NCI-H1417 treated with DMSO at 0.1 percent for 48 hours (cell line): ENCODE measurements at places on chromosomes 4 and X.

GRCh38 chr4:9804918-9805317, 23.5 kb downstream of the DRD5 start:
- no peak for DNase-seq

DNA sequence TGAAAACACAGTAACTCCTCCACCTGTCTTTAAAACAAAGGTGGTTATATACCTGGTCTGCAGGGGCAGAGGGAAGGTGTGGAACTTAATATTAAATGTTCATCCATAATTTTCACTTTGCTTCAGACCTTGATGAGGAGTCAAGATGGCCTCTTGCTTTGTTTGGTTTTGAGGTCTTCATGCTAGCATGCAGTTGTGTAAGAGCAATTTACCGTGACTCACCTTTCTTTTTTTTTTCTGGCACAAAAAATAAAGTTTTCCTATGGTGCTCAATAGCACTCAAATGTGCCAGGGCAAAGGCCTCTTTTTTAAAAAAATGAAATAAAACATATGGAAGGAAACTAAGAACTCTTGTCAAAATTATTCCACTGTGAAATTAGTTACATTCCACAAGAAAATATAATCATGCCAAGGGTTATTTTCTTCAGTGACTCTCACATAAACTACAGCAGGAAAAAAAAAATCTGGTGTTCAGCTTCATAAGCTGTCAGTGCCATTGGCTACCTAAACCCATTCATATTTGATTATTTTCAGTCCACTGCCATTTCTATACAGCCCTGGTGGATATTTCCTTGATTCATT, 128.2 kb downstream of the SLC7A11 start:
- DNase-seq, result no peak

GRCh38 chrX:154443479-154443910, 446 bp upstream of the FAM50A start:
- no peak for DNase-seq

GRCh38 chr4:53307819-53308780, 57.8 kb downstream of the SCFD2 start:
- no peak for DNase-seq

- no peak for DNase-seq
These were observed 115.4 kb downstream of the PTTG2 start for GRCh38 chr4:38075370-38076152.

DNA sequence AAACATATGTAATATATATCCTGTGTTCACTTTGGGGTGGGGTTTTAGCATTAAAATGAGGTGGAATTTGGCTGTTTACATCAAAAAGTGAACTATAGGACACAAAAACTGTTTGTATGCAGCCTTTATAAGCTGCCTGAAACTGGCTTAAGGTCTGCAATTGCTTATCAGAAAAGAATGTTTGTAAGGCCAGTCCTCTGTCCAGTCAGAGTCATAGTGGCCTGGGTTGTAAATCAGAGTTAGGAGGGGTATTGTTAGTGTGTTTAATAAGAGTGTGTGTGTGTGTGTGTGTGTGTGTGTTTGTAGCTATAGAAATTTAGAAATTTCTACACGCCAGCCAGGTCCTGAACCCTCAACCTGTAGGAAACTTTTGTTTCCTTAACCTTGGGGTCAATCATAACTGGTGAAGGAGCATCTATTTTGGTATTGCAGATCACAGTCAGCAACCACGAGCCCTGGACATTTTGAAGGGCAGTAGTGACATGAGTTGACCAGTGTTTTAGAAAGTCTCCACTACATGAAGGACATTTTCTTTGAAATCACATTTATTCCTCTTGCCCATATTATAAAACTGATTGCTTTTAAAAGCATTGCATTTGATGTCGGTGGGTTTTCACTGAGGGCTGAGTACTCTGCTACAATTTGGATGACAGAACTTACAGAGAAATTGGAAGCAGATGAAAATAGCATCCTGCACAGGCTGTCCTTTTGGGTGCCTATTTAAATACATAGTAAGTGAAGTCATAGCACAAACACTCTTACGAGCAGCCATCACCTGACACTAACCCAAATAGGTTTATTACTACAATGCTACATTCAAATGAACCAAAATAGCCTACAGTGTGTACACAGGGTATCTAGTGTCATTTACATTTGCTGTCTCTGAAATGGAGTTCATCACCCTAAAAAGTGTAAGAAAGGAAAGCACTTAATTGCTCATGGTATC, 11.2 kb upstream of the TMEM154 start:
- peak; percentile 61 for DNase-seq

DNA sequence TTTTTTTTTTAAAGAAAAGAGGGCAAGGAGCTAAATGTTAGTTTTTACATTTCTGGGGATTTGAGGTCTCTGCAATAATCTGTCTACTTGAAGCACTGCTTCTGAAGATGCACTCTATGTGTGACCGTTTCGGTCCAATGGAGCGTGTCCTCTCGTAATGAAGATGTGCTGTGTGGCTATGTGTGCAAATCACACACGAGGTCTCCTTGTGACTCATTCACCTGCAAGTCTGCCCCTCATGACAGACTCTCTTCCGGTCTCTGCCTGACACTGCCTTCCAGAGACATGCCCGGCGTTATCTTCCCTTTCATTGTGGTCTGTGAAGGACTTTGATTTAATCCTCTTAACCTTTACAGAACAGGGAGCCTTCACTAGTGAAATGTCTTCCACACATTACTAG, 84.3 kb downstream of the TRAM1L1 start:
- DNase-seq, result no peak

DNA sequence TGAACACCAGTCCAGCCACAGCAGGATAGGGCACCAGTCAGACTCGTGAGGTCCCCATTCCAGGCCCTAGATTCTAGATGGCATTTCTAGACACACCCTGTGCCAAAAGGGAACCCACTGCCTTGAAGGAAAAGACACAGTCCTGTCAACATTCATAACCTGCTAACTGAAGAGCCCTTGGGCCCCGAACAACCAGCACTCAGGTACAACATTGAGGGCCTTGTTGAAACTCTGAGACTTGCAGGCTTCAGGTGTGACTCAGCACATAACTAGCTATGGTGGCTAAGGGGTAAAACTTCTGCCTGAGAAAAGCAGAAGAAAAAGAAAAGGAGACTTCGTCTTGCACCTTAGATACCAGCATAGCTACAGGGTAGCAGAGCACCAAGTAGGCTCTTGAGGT, 252.9 kb upstream of the GRID2 start:
- no peak for DNase-seq

DNA sequence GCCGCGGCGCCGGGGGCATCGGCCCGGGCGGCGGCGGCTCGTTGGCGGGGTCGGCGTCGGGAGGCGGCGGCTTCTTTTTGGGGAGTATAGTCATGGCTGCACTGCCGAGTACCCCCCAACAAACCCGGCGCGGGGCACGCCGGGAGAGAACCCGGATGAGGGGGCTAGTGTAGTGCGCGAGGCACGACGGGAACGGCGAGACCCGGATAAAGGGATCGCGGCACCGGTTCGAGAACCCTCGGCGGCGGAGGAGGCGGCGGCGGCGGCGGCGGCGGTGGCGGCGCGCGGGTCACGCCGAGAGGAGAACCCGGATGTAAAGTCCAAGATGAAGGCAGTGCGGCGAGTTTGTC, at the start of gene OTUD5:
Gene OTUD5 (minus strand): TSS at position 131 of the 350 bp plus-strand sequence. CDS start 37 bp downstream, at position 94.
- no peak for DNase-seq

DNA sequence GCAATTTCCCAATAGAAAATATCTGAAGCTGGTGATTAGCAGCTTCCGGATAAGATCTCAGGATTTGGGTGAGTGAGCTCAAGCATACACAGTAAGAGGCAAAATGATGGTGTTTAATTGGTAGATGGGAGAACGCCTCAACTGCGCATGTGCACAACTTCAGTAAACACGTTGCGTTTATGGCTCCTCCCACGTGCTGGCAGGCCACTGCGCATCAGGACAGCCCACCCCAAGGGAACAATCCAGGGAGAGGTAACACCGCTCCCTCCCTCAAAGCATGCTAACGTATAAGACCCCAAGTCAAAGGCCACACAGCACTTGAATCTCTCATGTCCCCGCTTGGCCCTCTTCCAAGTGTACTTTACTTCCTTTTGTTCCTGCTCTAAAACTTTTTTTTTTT, 10.3 kb upstream of the CENPU start:
- DNase-seq, result no peak

- no peak for DNase-seq
These were observed 154.2 kb downstream of the TEX11 start for GRCh38 chrX:70754169-70754848.

- no peak for DNase-seq
These were observed 11.8 kb upstream of the ZNF630 start for GRCh38 chrX:48083212-48083611.

- no peak for DNase-seq
These were observed 357.8 kb upstream of the SLC7A11 start for GRCh38 chr4:138599965-138600364.

DNA sequence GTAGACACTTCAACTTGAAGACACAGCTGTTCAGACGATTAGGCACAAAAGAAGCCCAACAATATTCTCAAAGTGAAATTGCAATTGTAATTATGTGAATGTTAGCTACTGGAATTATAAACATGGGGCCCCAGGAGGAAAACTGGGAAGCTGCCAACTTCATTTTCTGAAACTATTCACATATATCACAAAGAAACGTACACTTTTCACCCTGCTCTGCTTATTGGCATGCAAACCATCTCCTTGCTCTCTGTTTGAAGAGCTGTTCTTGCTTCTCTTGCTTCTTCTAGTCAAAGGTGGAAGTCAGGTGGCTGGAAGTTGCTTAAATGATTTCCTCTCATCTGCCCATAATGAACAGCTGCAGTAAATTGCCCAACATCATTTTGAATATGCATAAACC, 320.1 kb downstream of the CFAP299 start:
- no peak for DNase-seq

GRCh38 chr4:133156556-133156955, 7.5 kb downstream of the PCDH10 start:
- no peak for DNase-seq

- DNase-seq, result no peak
These were observed 3.1 kb upstream of the SFRP2 start for GRCh38 chr4:153791746-153792617.

DNA sequence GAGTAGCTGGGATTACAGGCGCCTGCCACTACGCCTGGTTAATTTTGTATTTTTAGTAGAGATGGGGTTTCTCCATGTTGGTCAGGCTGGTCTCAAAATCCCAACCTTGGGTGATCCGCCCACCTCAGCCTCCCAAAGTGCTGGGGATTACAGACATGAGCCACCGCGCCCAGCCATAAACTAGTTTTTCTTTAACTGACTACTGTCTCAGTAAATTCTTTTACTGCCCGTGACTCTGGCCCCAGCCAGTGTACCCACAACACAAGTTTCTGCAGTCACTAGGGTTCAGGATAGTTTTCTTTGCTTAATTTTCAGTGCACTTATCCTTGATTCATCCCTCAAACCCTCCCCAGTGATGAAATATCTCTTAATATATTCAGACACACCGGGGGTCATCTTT, 8.3 kb downstream of the SHROOM2 start:
- no peak for DNase-seq

GRCh38 chrX:45445745-45446412, 245.2 kb upstream of the DIPK2B start:
- no peak for DNase-seq

DNA sequence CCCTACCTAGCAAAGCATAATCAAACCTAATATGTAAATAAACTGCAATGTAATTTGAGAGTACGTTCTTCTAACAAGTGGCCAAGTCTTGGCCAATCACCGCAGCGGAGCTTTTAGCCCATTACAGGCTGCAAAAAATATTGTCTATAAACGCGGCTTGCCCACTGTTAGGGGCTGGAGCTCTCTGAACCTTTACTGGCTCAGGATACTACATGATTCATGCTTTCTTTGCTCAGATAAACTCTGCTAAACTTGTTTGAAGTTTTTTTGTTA, 990 bp upstream of the HADH start:
- no peak for DNase-seq

- no peak for DNase-seq
These were observed 118.6 kb downstream of the SPCS3 start for GRCh38 chr4:176438401-176438800.

DNA sequence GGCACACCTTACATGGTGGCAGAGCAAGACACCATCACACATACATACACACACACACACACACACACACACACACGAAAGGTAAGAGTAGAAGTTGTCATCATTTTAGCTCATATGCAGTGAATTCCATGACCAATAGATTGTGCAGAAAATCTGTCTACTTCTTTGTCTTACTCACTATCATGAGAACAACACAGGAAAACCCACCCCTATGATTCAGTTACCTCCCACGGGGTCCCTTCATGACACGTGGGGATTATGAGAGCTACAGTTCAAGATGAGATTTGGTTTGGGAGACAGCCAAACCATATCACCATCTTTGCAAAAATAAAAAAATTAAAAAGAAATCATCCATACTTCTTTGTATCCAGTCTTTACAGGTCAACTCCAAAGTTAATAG, 221.1 kb downstream of the BMPR1B start:
- no peak for DNase-seq

- DNase-seq, result no peak
These were observed 82.9 kb downstream of the NYX start for GRCh38 chrX:41530085-41530484.

DNA sequence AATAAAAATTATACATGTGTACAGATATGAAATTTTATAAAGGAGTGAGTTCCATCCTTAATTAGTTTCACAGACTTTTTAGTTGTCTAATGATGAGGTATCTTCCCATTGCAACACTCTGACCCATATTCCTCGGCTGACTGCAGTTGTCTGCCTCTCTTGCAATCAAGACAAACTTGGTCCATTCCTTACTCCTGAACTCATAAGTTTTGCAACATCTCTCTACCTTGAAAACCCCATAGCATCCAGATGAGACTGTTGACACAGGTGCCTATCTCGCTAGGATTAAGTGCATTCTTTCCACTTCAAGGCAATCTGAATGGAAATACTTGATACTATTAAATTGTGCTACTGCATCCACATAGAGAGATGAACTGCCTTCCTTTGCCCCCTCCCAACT, 2.3 kb downstream of the XKRX start:
- DNase-seq, result no peak

DNA sequence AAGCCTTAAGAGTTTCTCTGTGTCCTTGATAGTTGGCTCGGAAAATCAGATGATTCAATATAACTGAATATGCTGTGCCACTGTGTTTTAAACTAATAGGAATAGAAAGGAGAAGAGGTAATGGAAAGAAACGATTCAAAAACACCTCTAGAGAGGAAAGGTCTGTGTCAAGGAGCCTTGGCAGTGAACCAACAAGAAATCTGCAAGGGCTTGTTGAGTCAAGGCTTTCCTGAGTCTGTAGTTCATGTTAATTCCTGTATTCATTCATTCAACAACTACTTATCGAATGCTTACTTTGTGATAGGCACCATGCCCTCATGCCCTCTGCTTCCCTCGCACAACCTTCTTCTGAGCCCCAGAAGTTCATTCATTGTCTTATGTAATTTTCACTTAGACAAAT, 336.0 kb downstream of the PDHA2 start:
- no peak for DNase-seq

- no peak for DNase-seq
These were observed 910.4 kb downstream of the RAB28 start for GRCh38 chr4:12573716-12574115.

DNA sequence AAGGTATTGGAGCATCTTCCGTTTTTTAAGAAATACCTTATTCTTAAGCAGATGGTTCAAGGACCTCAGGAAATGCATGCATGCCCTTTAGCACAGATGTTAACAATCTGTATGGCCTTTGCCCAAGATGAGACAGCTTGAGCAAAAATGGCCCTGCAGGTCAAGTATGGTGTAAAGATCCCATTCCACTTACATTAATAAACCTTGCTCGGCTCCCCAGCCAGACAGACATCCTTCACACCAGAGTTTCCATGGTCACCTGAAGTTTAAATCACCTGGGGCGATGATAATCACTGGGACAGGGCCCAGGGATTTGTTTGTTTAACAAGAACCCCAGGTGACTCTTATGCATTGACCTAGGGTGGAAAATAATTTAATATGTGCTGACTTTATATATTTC, 287.0 kb upstream of the NOCT start:
- DNase-seq, result no peak
